ENCODE measurements at places on chromosomes 2 and 18.

DNA sequence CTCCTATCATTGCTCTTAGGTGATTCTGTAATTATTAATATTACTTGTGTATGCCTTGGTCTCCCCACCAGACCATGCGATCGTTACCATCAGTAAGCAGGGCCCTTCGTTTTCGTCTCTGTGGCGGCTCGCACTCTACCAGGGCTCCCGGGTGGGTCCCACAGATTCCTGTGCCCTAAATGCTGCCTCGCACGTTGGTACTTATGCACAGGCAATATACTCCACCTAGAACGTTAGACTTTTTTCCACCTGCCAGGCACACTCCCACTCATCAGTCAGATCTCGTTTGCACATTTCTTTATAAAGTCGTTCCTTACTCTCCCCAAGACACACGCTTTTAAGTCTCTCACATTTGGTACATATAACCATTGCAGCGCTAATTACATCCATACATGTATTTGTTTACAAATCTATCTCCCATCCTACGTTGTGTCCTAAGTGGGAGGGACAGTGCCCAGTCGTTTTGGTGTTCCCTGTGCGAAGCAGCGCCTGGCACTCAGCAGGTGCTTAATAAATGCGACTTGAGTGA lies 901 bp downstream of the FEZ2 start:
- no peak for DNase-seq

DNA sequence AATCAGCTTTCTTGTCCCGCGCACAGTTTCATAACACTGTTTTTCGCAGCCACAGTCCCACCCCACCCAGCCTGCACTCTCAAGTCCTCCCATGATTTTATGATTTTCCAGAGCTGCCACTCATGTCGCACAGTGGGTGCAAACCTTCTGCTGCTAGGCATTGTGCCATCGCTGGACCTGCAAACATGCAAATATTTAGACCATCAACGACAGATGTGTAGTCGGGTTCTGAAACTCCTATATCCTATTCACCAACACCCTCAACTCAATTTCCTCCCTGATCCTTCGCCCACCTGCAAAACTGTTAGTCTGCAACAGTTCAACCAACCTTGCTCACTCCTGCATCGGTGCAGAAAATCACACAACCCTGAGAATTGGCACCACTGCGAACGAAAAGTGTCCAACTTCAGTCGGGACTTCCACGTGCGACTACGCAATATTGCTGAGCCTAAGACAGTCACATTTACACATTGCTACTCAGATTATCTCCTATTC lies 871 bp upstream of the ALS2 start:
- no peak for DNase-seq

DNA sequence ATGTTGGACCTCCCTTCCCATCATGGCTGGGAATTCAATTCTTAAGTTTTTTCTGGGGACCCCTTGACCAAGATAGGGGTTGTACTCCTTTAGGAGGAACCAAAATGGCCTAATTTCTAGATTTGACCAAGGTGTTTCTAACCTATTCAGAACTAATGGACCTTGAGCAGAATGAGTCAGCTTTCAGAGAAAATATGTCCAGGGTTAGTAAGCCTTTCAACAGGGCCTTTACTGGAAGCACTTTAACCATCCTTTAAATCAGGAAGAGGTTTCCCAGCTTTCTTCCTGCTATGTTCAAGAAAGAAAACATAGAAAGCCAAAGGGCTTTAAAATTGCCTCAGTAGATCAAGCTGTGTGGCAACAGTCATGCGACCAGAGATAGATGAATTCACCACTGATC lies 1184.9 kb upstream of the ACVR2A start:
- DNase-seq, result no peak

DNA sequence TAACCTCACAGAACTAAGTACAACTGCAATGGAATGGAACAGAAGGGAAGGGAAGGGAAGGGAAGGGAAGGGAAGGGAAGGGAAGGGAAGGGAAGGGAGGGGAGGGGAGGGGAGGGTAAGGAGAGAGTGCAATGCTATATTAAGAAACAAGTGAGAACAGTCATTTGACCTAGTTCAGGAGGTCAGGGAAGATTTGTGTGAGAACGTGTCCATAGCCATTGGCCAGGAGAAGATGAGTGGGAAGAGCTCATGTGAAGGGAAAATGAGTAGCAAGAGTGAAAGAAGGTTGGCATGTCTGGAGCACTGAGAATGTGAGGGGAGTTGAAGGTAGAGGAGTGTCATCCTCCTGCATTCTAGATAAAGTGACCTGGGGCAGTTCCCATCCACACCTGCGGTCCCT lies 481.6 kb downstream of the IRS1 start:
- DNase-seq, result no peak

- no peak for DNase-seq
Measured at GRCh38 chr18:60538891-60539290, 166.3 kb upstream of the MC4R start.

- no peak for DNase-seq
Measured at GRCh38 chr18:51739044-51739666, 541.7 kb upstream of the MEX3C start.

DNA sequence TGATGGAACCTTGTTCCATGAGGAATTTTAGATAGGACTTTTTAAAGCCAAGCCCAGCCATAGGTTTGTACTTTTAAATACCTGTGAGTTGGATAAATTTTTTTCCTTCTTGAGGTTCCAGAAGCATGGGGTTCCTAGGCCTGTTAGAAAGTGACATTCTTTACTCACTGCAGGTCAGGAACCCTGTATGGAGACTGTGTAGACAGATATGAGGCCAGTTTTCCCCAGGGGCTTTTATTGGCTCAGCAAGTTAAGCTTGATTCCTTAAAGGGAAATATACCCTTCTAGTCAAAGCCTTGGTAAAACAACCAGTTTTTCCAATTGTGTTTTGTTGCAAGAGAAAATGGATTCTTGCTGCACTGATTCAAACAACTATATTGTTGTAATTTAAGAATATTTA lies 38.4 kb upstream of the GMCL1 start:
- no peak for DNase-seq

GRCh38 chr18:54924948-54925347 lies 34.3 kb downstream of the CCDC68 start:
- no peak for DNase-seq
